ENCODE measurements at places on chromosomes 11 and 22. TPM values are rescaled to one million over a fixed set of nuclear protein-coding genes. Genes with fewer than 3 reads are reported as not detected.

- no peaks in the 10 kb centered on the region for H3K27me3 ChIP-seq
- H3K4me1 ChIP-seq, result no peaks in the 10 kb centered on the region
- no peaks in the 10 kb centered on the region for H3K36me3 ChIP-seq
- H3K4me3 ChIP-seq, result no peak overlapping the region
Measured at GRCh38 chr11:101987370-101987769, 59.9 kb upstream of the CFAP300 start.

DNA sequence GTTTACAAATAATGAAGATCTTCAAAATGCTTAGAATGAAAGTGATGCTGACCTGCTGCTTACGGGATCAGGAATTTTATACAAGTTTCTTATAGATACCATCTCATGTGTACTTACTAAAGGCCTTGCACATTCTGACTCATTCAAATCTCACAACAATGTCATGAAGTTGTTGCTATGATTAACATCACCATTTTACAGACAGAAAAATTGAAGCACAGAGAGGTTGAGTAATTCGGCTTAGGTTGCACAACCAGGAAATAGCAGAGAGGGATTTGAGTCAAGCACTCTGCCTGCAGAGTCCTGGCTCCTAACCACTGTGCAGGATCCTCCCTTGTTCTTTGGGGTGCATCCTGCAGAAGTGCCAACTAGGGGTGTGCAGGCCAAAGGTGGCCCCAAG lies 471.9 kb downstream of the MIAT start:
- no peaks in the 10 kb centered on the region for H3K36me3 ChIP-seq
- peaks cover 2% of the 10 kb centered on the region for H3K4me1 ChIP-seq
- no peak for DNase-seq
- no peaks in the 10 kb centered on the region for H3K27me3 ChIP-seq
- H3K4me3 ChIP-seq, result no peak overlapping the region

DNA sequence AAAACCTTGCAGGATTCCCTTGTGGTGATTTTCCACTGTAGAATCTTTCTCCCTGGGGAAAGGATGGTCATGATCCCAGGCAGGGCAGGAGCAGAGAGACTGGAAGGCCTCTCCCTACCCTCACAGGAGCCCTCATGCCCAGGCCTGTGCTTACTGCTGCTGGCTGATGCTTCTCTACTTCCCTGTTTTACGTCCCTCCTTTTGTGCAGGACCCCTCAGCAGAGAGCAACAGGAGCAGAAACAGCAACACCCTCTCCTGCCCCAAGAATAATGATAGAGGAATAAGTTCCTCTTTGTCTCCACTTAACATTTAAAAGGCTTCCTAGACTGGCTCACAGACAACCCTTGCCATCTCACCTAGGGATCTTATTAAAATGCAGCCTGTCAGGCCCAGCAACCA lies 3.6 kb downstream of the ISX start:
- H3K4me1 ChIP-seq, result no peaks in the 10 kb centered on the region
- no peak for DNase-seq

The RDX gene
- total RNA-seq, result 113 TPM

The PDGFB gene
- 7.7 TPM for total RNA-seq

Data from ovary (tissue), 10 donors.